ENCODE measurements at places on chromosomes 4 and X.

GRCh38 chrX:153685156-153685536, 2.6 kb upstream of the SLC6A8 start:
- DNase-seq: no peak

- peak; percentile 4 for DNase-seq
Observed at GRCh38 chrX:63754136-63754859, 30.7 kb downstream of the ARHGEF9 start.

- no peak for DNase-seq
Observed at GRCh38 chrX:13101441-13102139, 57.2 kb upstream of the FAM9C start.

DNA sequence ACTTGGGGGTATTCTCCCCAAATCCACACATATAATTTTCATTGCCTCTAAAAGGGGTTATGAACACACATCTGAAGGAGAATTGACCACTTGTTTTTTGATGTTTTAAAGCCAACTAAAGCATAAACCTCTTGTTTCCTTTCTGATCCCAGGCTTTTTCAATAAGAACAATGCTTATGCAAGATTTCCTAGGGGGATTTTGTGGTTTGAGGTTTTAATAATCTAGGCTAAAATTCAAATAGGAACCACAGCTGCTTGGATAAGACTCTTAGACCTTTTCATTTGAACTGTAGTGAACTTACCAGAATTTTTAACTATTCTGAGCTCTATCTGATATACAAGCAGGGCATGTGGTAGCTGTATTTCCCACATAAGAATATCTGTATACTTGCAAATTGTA, 651.1 kb downstream of the ANKRD50 start:
- DNase-seq: no peak

- no peak for DNase-seq
Observed at GRCh38 chrX:103864886-103865534, 33.0 kb upstream of the RAB9B start.

GRCh38 chr4:182533964-182534363, 290.8 kb downstream of the TENM3 start:
- DNase-seq: no peak

DNA sequence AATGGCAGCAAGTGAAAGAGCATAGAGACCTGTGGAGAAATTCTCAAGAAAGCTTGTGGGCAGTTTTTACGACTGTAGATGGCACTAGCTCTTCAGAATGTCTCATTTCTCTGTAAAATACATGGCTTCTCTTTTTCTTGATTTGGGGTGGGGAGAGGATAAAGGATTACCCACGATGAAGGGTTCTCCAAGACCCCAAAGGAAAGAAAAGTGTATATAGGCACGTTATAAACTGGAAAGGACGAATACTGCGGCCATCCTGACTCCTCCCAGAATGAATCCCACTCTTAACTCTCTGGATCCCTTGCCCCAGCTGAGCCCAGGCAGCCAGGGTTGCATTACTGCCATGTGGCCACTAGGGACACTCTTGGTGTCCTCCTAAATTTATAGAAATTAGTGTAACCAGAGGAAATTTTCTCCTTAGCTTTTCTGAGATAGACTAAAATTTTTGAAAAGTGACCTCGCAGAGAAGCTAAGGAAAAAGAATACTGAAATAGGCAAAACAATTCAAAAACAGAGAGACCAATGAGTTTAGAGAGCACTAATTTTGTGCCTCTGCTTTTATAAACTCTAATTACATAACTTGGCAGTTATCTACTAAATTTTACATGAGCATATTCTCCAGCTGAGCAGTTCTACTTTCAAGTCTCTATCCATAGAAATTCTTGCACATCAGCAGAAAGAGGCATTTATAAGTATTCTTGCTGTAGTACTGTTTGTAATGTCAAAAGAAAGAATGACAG, 37.8 kb upstream of the PCDH19 start:
- no peak for DNase-seq

GRCh38 chrX:40922307-40922706, 162.9 kb upstream of the USP9X start:
- no peak for DNase-seq

- no peak for DNase-seq
Observed at GRCh38 chr4:159019356-159019755, 83.5 kb upstream of the RAPGEF2 start.

DNA sequence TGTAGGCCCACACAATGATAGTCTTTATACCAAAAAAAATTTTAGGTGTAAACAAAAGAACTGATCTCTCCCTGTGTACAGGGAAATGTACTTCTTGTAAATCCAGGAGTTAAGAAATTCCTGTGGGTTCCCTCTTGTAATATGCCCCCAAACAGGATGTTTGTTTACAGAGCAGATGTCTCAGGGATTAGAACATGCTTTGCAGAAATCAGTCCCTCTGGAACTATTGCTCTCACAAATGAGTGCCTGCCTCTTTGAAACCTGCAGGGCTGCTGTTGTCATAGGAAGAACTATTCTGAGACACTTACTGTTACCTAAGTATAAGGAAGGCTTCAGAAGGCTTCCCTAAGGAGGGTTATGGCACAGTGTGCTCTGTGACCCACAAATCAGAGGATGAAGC, 35.6 kb downstream of the PAK3 start:
- no peak for DNase-seq

DNA sequence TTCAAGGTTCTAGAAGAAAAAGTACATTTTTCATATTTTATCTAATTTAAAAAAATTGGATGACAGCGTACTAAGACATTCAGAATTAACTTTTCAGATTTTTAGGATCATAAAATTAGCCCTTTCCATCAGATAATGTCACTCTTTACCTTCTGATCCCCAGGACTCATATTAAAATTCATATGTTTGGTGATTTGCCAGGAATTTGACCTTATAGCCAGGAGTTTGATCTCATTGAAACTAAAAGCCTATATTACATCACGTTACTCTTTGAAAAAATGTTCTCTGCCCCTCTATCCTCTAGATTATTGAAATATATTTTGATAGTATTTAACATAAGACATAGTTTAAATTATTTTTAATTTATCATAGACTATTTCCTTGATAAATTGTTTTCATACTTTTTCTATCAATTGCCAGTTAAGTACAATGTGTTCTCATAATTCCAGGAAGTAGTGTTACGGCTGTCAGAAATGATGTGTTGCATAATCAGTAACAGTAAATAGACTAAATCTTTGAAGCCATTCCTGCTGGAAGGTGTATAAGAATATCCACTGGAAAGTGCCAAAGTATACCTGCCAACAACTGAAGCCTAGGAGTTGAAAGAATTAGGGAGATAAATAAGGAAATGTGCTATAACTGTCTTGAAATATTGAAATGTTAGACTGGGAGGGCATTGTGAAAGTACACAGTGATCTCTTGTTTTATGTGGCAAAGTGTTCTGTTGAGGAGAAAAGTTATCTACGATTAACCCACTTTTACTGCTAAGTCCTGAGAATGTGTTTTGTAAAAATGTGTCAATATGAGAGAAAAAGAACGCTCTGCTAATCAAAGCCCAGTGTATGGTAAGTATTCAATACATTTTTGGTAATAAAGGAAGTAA, 32.9 kb upstream of the PDGFC start:
- no peak for DNase-seq

- peak; percentile 16 for DNase-seq
Observed at GRCh38 chrX:49230500-49231232, 2.5 kb downstream of the CACNA1F start.

- no peak for DNase-seq
Observed at GRCh38 chr4:61896634-61897033, 696.5 kb downstream of the ADGRL3 start.

- DNase-seq: no peak
Observed at GRCh38 chrX:150163221-150163930, 199.7 kb upstream of the MAMLD1 start.

DNA sequence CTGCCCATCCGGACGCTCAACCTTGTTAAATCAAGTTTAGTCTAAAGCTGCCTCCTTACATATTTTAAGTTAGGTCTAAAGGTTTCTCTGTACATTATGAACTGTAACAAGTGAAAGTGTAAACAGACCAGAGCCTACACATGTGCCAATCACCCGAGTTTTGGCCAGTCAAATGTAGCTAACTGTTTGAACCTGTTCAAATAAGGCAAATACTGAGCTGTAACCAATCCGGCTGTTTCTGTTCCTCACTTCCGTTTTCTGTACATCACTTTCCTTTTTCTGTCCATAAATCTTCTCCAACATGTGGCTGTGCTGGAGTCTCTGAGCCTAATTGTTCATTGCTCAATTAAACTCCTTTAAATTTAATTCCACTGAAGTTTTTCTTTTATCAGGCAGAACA, 113.3 kb upstream of the SHISA3 start:
- no peak for DNase-seq

DNA sequence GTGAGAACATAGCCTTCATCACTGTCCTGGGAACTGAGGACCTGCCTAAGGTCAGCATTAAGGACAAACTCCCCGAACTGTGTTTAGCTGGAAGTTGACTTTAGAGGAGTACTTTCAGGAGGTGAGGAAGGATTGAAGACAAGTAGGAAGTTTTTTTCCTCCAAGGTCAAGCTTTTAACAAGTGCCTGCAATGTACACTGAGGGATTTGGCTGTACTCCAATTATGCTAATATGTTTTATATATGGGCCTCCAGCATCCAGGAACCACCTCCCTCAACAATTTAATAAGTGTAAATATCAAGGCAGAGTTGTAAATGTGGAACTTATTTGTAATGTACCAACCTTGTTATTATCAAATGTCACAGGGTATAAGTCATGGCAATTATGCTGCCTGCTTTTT, 726.2 kb downstream of the RPA4 start:
- DNase-seq: no peak

DNA sequence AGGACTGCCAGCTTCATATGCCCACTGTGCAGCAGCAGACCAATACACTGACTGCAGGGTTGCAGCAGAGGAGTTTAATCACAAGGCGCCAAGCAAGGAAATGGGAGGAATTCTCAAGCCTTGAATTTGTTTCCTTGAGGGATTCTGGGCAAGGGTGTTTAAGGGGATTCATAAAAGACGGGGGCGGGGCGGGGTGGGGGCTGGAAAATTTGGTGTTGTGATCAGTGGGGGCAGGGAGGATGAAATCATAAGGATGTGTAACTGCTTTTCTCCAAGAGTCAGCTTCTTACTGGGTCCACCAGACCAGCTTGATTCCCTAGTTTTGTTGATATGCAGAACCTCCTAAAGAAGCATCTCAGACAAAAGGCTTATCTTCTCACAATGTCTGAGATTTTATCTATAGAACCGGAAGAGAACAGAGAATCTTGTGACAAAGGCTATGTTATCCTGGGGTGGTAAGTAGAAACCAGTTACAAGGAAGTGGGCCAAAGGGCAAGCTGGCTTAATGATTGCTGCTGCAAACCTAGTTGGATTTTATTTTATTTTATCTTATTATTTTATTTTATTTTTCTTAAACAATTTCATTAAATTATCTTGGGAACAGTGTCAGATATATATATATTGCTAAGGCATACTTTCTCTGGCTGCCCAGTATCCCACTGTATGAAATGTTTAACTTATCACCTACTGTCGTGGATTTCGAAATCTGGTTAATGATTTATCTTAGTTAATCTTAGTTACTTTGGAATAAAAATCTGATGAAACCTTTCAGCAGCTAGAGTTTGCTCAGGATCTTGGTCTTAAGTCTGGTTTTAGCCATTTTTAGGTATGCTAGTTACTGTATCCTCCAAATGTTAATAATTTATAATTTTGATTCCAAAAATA, 276.4 kb downstream of the RPA4 start:
- no peak for DNase-seq

DNA sequence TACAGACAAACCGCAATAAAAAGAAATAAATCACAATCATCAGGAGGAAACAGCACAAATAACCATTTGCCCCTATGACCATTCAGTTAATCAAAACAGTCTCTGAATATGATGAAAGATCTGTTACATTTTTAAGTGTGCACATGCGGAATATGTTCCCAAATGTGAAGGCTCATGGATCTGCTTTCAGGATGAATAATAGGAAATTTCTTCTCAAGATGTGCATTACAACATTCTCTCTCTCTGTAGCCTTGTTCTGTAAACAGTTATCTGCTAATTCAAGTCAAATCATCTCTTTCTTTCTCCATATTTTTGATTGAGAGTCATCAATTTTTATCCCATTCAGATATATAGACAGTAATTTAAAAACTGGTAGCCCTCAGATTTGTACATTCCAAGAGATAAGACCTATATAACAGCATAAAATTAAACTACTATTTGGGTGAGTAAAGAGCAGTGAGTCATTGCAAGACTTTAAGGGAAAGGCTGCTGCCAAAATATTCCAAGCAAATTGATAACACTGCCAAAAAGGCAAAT, 433.9 kb upstream of the ATOH1 start:
- no peak for DNase-seq

DNA sequence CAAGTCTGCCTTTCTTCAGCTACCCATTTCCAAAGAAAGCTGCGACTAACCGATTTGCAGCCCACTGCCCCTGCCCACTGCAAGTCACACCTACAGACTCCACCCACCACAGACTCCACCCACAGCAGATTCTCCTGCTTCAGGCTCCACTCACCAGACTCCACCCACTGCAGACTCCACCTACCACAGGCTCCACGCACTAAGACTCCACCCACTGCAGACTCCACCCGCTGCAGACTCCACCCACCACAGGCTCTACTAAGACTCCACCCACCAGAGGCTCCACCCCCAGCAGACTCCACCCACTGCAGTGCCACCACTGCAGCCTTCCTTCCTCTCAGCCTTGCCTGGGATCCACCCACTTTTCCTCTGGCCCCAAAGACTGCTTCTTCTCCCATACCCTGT, 41.3 kb downstream of the ABLIM2 start:
- DNase-seq: no peak

DNA sequence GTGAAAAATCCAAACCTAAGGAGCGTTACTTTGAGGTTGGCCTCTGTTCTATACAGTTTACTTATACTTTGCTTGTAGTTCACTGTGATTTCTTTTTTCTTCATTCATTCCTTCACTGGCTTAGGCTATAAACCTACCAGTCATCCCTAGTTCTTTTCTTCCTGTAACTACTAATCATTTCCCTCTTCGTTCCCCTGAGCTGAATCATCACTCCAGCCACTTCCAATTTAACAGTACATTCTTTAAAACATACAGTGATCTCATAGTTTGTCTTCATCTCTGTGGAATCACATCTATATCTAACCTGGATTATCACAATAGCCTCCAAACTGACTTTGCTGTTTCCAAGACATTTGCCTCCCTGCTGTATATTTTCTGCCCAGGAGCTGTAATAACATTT, 25.2 kb upstream of the NPFFR2 start:
- DNase-seq: no peak

- no peak for DNase-seq
Observed at GRCh38 chrX:153927672-153927921, 1.5 kb upstream of the ARHGAP4 start.

DNA sequence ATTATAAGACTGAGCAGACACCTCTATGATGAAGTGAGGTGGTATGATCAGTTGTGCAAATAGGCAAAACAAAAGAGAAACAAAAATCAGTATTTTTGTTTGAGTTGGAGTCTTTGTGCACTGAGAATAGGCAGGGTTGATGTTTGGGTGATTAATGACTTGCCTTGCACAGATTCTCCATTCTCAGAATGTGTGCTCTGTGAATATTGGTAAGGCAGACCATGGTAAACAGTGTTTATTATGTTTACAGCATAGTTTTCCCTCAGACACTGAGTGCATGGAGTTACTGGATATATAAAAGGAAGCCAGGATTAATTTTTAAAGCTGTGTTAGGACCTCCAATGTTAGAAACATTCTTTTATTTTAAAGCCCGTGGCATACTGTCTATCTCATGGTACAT, 240.2 kb upstream of the MAGEB16 start:
- no peak for DNase-seq

GRCh38 chr4:9771034-9771433, 10.4 kb upstream of the DRD5 start:
- DNase-seq: no peak

- DNase-seq: no peak
Observed at GRCh38 chrX:76064825-76065224, 108.0 kb upstream of the PBDC1 start.

- DNase-seq: no peak
Observed at GRCh38 chr4:112563431-112564200, 47.6 kb upstream of the NEUROG2 start.
